ENCODE measurements at places on chromosomes 4 and X.

GRCh38 chrX:9676738-9677097 lies 88.9 kb downstream of the GPR143 start:
- no peak for DNase-seq

DNA sequence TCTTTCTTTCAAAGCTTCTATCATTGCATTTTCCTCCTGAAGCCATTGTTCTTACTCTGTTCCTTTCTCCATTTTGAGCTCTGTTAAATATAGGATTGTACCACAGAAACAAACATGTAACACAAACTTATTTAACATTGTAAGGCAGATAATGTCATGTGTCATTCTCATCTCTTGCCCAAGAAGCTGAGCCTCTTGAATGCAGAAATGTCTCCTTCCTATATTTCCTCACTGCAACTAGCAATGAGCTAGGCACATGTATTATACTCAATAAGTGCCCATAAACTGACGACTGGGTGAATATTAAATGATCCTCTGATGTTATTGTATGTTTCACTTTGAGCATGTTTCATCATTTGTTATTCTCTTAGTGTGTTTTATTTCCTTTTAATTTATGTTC lies 56.7 kb upstream of the SLC7A11 start:
- no peak for DNase-seq

- DNase-seq: no peak
Observed at GRCh38 chr4:185120631-185120946, 22.5 kb upstream of the SLC25A4 start.

- DNase-seq: no peak
Observed at GRCh38 chr4:186825069-186825468, 101.4 kb upstream of the FAT1 start.

- no peak for DNase-seq
Observed at GRCh38 chr4:20773144-20773997, 73.1 kb downstream of the PACRGL start.

All from cortex of kidney (tissue), 1 donor.